ENCODE measurements at places on chromosomes 4 and X.

DNA sequence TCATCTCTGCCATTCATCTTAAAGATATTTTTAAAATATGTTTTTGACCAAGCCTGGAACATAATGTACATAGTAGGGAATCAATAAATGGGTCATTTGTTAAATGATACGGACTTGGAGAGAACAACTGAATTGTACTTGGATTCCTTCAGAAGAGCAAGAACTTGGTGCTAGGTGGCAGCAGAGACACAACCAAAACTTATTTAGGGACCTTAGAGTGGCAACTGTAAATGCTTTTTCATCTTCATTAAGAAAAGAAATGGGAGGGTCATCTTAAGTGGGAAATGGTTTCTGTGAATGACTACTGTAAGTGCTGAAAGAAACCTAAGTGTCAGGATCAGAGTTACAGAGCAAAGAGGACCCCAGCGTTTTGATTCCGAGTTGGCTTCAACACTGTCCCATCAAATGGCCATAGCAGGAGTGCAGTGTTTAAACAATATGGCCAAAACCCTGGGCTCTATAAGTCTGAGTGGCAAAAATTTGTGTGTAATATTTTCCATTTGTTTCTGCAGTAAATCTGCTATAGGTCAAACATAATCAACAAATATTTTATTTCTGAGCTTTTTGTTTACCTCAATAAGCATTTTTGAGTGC is 213.6 kb downstream of the PALLD start:
- no peak for DNase-seq
- peaks cover 2% of the 10 kb centered on the region for H3K4me1 ChIP-seq
- peaks cover 5% of the 10 kb centered on the region for H3K27me3 ChIP-seq

DNA sequence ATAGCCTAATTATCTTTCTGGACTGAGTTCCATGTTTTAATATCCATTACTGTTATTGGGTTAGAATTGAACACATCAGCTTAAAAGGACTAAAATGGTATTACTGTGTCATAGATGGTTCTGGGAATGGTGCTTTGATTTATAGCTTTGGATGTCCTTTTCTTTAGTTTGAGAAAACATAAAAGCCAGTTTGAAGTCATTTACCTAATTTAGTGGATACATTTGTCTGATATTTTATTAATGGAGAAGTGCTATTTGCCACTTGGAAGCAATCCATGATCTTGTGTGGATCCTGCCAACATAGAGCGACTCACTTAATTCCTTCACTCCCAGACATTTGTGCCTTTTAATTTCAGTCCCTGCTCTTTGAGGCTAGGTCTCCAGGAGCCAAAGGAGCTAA is 212.4 kb upstream of the PACRGL start:
- H3K4me3 ChIP-seq: no peak overlapping the region
- no peaks in the 10 kb centered on the region for H3K27me3 ChIP-seq
- no peak for DNase-seq
- H3K4me1 ChIP-seq: no peaks in the 10 kb centered on the region
- no peak overlapping the region for H3K27ac ChIP-seq

- no peaks in the 10 kb centered on the region for H3K36me3 ChIP-seq
- no peak overlapping the region for H3K4me3 ChIP-seq
- no peaks in the 10 kb centered on the region for H3K4me1 ChIP-seq
Observed at GRCh38 chr4:31949045-31949444, 1228.9 kb downstream of the PCDH7 start.

DNA sequence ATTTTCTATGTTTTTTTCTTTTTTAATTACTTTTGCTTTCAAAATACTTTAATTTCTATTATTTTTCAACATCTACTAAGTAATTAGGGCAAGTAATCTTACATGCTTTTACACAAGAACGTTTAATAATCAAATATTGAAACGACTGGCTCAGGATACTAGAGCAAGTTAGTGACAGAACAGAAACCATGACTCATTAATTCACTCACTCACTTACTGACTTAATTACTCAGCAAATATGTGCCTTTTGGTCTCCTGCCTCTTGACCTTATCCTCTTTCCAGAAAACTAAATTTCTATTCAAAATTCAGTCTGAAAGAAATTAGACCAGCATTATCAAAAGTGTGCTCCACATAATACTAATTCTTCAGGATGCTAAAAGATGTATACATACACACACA is 314.9 kb upstream of the TEX13C start:
- no peak for DNase-seq
- no peak overlapping the region for H3K4me3 ChIP-seq
- peaks cover 19% of the 10 kb centered on the region for H3K4me1 ChIP-seq
- no peaks in the 10 kb centered on the region for H3K27me3 ChIP-seq
- no peak overlapping the region for H3K27ac ChIP-seq

GRCh38 chrX:105865709-105866108 is 43.4 kb downstream of the NRK start:
- H3K36me3 ChIP-seq: no peaks in the 10 kb centered on the region
- no peaks in the 10 kb centered on the region for H3K27me3 ChIP-seq

Data from activated CD4-positive, alpha-beta memory T cell treated with anti-CD3 and anti-CD28 coated beads, Interleukin-2, amount 10 ng/mL, durations not matched to agents 7 days and 5 days (primary cell).